ENCODE measurements at places on chromosomes 12 and 14. TPM values are rescaled to one million over a fixed set of nuclear protein-coding genes. Genes with fewer than 3 reads are reported as not detected.

TAS2R8 gene
- total RNA-seq = not detected

GZMB gene
- total RNA-seq = 7.3 TPM

RFLNA gene
- total RNA-seq = 0.33 TPM

KRT74 gene
- total RNA-seq = 0.09 TPM

NFE2 gene
- 4.7 TPM for total RNA-seq

HOXC9 gene
- 0.09 TPM for total RNA-seq

Data from thymus (tissue), 14 donors.